ENCODE measurements at places on chromosomes 2 and 18.

DNA sequence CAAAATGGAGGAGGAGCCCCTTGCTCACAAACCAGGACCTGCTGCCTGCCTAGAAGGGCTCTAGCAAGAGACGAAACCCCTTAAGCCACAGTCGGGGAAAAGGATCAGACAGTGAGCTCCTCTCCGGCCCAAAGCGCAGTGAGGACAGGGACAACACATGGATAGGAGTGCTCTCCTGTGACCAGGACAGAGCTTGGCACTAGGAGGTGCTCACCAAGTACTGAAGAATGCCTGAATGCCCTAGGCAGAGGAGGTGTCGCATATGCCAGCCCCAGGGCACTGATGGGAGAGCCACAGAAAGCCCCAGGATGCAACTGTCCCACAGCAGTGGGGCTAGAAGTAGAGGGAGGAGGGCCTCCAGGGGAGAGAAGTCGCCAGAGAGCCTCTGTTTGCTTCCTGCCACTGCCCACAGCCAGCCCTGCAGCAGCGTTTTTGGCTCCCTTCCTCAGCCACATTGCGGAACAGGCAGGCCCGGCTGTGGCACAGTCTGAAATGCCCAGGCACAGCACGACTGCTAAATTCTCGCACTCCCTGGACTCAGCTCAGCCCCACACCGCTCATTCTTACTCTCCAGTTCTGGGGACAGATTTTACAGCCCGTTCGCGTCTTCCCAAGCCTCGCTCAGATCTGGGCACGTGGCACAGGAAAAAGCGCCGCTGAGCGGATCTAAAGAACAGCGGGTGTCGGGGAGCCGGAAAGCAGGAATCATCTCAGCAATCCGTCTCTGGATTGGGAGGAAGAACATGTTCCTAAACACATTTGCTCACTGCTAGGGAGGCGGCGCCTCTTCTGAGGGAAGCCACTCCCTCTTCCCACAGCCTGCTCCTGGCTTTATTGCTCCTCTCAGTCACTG lies 98.7 kb upstream of the POU3F3 start:
- DNase-seq: no peak

GRCh38 chr2:50535971-50536759 lies 495.8 kb downstream of the NRXN1 start:
- DNase-seq: no peak

- no peak for DNase-seq
Observed at GRCh38 chr2:107376909-107377308, 449.8 kb upstream of the RGPD4 start.

DNA sequence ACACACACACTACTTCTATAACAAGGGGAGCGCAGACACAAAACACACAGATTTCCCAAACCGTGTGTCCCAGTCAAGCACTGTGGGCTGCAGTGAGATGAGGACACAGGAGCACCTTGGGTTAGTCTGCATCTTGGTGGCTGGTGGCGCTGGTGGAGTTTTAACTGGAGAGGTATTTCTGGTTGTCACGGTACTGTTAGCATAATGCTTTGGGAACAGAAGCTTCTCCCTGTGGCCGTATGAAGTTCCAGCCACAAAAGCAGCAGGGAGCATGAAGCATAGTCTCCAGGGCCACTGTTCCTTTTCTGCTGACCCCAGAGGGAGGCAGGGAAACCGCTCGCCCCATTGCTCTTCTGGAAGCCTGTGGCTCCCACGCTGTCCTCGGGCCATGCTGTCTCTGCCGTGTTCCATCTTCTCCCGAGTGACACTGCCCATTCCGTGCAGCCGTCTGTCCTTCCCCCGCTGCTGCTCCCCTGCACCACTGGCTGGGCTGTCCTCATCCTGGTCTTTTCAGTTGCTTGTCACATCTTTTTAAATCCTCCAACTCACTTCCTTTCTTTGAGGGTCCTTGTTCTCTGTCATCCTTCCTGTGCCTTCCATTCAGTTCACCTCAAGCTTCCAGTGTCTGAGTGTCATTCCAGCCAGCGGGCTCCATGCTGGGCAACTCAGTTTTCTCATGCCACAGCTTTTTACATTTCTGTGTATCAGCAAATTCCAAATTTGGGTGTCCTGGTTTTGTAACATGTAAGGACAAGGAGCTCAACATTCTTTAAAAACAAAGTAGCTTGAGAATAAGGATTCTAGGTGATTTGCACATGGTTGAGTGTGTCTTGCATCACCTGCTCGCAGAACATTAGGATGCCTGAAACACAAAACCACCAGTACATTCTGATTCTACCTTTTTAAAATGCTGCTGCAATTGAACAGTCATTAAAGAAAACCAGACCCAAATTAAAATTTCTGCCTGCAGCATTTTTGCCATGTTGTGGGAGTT lies 125.0 kb downstream of the MTCL1 start:
- no peak for DNase-seq

DNA sequence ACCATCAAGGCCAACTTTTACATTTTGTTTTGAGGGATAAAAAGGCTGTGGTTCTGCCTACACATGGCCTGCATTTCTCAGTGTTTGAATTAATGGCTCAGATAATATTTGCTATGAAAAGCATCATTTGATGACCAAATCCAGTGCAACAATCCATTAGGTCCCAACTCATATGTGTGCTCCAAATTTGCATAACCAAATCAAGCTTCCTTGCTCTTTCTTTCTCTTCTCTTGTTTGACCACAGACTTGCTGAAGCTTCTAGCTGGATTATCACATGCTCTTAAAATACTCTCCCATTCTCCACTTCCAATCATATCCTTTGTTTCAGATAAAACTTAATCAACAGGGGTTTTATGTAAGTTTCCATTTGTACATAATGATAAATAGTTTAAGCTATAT lies 147.0 kb downstream of the TCF4 start:
- DNase-seq: no peak

DNA sequence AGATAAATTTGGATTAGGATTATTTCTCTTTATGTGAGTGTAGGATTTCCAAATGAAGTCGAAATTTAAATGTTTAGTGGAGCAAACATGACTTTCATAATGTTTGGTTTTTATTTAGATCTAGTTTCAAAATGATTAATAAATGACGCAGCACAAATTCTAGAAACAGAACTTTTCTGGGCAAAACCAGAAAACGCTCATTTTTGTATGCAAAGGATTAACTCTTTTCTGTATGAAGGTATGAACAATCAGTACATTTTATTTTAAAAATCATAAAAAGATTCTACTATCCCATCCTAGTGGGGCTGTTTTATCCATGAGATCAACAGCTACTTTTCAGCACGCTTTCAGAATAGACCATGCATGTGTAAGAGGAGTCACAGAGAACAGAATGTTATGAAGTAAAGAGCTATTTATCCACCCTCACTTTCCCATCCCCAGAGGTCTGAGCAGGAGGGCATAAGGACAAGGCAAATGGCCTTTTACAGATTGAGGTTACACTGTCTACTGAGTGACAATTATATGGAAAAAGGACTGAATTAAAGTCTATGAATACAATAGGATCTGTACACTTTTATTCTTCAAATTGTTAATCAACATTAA lies 270.8 kb downstream of the ZEB2 start:
- no peak for DNase-seq

DNA sequence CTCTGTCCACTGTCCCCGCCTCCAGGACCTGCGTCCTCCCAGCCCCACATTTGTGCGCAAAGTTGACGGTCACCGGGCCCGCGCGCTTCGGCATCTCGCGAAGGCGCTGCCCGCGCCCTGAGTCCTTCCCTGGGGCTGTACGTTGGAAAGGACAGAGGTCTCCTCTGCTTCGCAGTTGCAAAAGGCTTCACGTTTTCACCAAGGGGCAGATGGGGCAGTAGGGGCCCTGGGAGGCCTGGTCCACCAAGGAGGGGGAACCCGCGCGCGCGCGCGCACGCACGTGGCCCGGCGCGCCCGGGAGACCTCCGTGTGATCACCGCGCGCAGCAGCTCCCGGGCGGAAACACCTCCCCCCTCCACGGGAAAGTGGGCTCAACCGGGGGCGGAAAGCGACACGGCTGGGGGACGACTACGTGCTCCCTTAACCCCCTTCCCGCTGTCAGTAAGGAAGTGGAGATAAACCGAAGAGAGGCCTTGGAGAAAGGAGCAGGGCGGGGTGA lies 21.9 kb downstream of the TEX44 start:
- DNase-seq: no peak

DNA sequence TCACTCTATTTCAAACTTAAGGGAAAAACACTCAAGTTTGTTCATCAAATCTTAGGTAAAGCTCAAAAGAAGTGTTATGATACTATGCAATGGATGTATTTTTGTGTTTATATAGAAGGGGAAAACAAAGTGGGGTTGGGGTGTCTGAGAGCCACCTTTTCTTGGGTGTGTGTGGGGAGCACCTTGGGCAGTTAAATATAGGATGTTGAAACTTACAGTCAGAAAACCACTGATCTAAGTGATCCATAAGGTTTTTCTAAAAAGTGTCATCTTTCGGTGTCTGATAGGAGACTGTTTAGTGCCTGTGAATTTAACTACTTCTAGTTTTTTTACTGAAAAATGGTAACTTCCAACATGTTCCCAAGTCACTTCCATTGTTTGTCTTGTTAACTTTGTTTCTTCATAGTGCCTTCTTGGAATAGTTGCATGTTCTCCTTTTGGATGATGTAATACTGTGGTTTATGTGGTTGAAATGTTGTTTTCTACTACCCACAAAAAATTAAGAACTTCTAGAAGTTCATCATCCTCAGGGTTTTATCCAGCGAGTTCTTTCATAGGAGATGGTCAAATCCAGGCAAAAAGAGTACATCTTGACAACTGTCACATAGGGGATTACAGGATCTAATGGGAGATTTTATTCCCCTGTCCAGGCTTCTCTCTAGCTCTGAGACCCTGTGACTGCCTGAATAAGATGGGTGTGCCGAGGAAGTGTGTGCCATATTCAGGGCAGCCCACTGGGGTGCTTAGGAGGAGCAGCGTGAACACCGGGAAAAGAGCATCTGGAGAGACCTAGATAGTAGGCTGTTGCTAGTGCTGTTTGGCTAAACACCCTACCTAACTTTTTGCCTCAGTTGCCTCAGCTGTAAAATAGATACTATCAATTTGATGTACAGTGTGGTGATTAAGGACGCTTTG lies 46.2 kb downstream of the CAB39 start:
- no peak for DNase-seq

DNA sequence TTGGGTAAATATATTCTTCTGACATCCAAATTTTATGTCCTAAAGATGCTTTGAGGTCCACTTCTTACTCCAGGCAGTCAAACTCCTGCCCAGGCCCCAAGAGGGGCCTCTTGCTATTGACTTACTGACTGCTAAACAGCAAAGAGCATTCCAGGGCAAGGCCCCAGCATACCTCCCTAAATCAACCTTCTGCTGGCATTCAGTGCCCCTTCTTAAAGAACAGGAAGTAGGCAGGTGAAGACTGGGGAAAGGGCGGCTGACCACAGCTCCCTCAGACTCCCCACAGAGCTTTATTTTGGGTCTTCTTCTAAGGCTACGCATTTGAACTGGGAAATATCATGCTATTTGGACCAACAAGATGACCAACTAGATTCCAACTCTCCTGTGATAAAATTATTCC lies 68.9 kb downstream of the USP40 start:
- DNase-seq: no peak

DNA sequence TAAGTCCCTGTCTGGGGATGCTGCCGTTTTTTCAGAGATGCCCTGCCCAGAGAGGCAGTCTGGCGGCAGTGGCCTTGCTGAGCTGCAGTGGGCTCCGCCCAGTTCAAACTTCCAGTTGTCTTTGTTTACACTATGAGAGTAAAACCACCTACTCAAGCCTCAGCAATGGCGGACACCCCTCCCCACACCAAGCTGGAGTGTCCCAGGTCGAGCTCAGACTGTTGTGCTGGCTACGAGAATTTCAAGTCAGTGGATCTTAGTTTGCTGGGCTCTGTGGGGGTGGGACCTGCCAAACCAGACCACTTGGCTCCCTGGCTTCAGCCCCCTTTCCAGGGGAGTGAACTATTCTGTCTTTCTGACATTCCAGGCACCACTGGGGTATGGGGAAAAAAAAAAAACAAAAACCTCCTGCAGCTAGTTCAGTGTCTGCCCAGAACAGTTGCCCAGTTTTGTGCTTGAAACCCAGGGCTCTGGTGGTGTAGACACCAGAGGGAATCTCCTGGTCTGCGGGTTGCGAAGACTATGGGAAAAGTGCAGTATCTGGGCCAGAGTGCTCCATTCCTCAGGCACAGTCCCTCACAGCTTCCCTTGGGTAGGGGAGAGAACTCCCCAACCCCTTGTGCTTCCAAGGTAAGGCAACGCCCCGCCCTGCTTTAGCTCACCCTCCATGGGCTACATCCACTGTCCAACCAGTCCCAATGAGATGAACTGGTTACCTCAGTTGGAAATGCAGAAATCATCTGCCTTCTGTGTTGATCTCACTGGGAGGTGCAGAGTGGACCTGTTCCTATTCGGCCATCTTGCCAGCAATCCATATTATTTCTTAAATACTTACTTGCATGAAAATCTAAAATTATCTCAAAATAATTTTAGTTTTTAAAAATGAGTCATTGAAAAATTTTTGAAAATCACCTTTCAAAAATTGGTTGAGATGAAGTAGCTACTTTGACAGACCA lies 338.0 kb downstream of the OSR1 start:
- DNase-seq: no peak

GRCh38 chr2:25025229-25026007 lies 16.5 kb upstream of the EFR3B start:
- DNase-seq: no peak

DNA sequence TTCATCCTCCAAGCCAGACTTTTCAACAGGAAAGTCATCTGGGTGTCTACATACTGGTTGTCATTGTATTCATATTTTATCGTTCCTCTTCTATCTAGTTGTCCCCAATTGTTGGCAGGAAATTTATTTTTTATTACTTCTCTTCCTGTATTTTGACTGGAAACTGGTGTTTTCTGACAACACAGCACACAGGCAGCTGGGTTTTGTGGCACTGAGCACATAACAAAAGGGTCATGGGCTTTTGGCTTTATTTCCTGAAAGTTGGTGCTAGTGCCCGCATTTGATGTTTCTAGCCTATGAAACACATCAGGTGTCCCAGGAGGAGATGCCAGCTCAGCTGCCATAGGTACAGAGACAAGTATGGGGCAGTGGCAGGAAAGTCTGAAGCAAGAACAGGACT lies 126.4 kb downstream of the TMEM17 start:
- DNase-seq: no peak

DNA sequence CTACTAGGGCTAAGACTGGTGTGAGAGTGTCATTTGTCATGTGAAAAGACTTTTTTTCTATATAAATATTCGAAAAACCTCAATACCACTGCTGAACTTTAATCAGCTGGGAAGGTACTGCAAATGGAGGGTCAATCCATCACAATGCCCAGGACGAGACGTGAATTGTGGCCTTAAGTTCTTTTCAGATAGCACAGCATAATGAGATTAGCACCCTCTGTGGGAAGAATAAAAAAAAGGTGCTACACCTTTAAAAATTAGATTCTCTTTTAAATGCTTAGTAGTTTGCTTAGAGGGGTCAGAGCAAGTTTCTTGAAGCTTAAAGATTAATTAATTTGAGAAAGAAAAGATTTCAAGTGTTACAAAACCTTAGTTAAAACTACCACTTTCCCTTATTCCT lies 5.6 kb downstream of the LRRTM1 start:
- DNase-seq: no peak

- DNase-seq: no peak
Observed at GRCh38 chr2:43605079-43605655, 9.3 kb upstream of the THADA start.

GRCh38 chr2:218228366-218229090 lies 11.5 kb downstream of the ARPC2 start:
- no peak for DNase-seq
